ENCODE measurements at places on chromosomes 6 and 20.

DNA sequence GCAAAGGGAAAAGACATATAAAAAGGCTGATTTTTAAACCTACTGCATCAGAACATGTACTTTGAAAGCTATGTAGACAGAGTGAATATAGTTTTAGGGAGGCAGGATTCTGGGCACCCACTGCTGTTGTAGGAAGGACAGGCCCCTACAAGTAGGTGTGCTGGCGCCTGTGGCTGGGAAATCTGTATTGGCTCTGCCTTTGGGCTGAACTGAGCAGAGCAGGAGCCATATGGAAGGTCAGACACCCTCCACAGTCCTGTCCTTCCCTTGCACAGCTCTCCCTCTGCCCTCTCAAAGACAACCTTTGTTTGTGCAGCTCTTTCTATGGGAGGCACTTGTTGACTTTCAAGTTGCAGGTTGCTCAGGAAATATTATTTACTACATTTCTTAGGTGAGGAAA, 18.4 kb upstream of the ULBP3 start:
- no peak for DNase-seq

DNA sequence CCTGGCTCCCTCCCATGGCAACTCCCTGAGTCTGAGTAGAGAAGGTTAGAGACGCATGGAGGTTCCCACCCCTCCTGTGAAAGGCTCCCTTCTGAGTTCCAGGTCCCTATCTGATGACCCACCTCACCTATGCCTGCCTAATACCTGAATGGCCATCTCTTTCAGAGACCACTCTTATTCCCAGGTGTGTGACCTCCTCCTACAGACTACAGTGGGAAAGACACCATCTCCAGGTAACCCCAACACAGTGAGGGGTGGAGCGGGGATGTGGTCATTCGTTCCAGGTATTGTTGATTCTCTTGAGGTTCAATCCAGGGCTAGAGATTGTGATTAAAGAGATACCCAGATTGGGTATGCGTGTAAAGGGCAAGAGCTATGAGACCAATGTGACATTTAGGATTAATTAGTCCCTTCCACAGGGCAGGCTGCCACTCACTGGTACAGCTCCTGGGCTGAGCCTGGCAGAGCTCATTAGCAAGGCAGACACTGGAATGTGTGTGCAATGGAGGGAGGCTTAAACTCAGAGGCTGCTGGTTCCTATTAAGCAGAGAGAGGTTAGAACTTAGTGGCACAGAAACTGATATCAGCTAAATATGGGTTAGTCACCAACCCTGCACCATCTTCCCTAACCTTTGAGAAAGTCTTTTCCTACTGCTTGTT, 46.5 kb upstream of the IER3 start:
- DNase-seq, result no peak

- no peak for DNase-seq
Observed at GRCh38 chr20:37501940-37502339, 19.1 kb upstream of the NNAT start.

- DNase-seq, result no peak
Observed at GRCh38 chr6:129662406-129662766, 47.6 kb downstream of the ARHGAP18 start.

DNA sequence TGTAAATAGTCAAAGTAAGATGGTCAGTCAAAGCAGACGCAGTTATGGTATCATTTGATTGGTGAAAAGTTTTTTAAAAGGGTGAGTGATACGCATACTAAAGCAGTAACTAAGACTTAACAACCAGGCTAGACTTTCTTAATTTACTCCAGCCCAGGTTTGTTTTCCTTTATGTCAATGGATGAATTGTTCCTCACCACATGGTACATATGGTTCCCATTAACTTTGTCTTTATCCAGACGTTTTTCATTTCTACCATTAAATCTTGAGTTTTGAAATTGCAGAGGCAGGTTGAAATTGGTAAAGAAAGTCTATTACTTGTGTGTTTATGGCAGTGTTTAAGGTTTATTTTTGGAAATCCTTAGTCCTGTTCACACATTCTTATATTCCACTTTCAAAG, 98.5 kb upstream of the SCGN start:
- no peak for DNase-seq

GRCh38 chr20:8646033-8646441, 422.9 kb upstream of the PLCB4 start:
- peak; percentile 92 for DNase-seq

DNA sequence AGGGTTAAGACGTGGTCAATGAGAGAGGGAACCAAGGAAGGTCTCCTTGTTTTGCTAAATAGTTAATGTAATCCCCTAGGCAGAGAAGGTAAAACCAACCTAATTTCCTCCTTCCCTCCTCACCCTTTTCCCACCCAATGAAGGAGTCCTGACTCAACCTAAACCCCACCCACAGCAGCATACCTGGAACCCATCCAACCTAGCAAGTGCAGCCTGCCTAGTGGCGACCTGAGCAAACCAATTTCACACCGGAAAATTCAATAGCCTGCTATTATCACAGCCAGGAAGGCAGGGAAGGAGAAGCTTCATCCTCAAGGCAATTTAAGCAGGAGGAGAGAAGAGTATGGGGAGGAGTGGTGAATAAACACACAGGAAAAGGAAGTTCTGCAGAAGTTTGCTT, 46.9 kb downstream of the OSTM1 start:
- no peak for DNase-seq

DNA sequence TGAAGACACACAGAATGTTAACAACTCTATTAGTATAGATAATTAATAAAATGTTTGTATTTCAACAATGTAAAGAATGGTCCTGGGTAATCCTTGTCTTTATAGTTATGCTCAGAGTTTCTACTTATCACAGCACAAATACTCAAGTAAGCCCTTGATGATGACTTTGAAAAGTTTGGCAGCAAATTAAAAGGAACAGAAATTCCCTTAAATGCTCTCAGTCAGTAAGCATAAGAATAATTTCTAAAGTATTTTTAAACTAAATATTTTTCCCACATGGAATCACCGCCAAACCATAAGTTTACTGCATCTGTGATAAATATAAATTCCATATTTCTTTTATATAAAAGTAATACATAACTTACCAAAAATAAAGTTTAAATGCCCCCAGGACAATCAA, 96.1 kb downstream of the COL12A1 start:
- DNase-seq, result no peak

DNA sequence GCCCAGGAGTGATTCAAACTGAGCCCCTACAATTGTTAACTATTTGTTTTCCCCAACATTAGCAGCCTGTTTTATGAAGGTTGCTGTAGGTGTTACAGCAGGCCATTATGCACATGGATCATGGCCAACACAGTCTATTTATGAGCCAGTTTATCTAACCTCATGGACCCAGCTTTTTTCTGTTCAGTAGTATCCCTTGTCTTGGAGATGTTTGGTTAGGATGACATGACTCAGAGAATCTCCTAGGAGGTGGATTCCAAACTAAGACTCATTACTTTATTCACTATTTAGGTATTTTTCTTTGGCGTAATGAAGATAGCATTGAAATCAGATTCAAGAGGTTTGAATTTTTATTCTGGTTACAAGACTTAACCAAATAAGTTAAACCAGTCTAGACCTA, 62.8 kb upstream of the TFB1M start:
- peak; percentile 87 for DNase-seq

GRCh38 chr20:32560989-32561830, 23.9 kb downstream of the NOL4L start:
- DNase-seq, result no peak

GRCh38 chr6:15077006-15077405, 168.9 kb upstream of the JARID2 start:
- DNase-seq, result no peak

- DNase-seq, result no peak
Observed at GRCh38 chr6:30168741-30169140, 5.4 kb downstream of the TRIM15 start.

DNA sequence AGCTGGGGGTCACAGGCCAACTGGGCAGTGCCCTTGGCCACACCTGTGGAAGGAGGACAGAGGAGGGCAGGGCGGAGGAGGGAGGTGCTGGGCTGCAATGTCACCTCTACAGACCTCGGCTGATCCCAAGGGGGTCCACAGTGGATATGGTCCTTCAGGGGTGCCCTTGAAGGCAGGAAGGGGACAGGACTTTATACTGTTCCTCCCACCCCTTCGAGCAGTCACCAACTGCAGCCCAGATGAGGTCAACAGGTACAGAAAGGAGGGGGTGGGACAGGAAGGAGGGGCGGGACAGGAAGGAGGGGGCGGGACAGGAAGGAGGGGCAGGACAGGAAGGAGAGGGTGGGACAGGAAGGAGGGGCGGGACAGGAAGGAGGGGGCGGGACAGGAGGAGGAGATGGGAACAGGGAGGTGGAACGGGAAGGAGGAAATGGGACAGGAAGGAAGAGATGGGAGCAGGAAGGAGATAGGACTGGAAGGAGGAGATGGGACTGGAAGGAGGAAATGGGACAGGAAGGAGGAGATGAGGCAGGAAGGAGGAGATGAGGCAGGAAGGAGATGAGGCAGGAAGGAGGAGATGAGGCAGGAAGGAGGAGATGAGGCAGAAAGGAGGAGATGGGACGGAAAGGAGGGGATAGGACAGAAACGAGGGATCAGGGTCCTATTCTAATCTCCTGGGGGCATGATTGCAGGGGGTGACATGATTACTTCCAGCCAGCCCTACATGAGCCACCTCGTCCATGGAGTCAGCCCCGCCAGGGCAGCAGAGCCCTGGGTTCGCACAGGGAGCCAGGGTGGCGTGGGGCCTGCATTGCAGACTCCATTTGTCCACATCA, 19.4 kb upstream of the MRGBP start:
- DNase-seq, result no peak

GRCh38 chr6:138007014-138007472, 100.2 kb downstream of the PERP start:
- peak; percentile 15 for DNase-seq

DNA sequence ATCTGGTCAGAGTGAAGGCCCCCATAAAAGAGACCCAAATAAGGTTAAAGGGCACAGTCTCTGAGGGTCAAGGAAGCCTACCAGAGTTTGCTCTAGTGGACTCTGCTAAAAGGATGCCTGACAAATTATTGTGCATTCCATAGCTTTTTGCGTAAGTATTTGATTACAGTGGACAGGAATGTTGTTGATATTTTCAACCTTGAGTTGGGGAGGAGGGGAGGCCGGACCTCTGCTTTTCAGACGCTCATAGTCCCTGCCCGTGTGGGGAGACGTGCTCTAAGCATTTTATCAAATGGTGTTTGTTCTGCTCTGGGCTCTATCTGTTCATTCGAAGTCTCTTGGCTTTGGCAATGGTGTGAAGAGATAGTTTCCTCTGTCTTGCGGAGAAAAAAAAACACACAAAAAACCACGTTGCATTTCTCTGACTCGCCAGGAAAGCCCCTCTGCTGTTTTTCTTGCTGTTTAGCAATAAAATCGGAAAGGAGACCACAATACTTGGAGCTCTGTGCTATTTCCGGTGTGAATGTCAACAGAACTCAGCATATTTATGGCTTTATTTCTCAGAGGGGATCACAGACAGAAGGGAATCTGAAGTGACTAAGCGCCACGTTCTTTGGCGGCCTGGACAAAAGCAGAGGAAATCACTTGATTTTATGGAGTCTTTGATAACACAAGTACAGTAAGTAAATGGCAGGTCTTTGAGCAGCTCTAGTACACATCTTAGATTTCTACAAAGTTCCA, 159.8 kb downstream of the ZFP64 start:
- peak; percentile 100 for DNase-seq

GRCh38 chr6:50141100-50141499, 91.4 kb upstream of the DEFB112 start:
- DNase-seq, result no peak

- DNase-seq, result peak; percentile 99
Observed at GRCh38 chr20:1469925-1470571, 3.4 kb upstream of the NSFL1C start.

DNA sequence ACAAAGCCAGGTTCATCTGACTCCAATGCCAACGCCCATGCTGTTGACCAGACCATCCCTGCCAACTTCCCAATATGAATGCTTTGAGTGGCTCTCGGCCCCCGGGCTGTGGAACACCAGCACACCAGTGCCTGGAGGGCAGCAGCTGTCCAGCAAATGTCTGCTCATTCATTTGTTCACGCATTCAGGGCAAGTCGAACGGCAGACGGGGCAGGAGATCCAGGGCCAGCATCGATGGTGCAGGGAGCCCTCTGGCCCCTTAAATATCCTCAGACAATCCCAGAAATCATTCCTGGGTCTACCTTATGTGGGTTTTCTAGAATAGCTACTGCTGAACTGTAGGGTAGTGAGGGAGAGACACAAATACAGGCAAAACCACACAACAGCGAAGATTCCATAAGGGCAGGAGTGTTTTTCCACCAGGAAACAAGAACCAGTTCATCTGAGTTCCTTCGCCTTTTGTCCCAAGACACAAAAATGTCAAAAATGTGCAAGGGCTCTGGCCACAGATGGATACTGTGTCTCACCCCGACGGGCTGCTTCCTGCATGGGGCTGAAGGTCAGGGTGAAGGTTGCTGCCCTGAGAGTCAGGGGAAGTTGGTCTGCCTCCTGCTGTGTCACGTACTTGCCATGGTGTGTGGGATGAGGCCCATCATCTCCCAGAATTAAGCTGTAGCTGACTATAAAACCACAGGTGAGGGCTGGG, 15.5 kb downstream of the RIPOR3 start:
- no peak for DNase-seq

- no peak for DNase-seq
Observed at GRCh38 chr6:158020272-158020711, 38.6 kb downstream of the SYNJ2 start.

GRCh38 chr6:170423814-170424603, 117.5 kb downstream of the FAM120B start:
- no peak for DNase-seq

GRCh38 chr20:63542696-63543095, 4.9 kb downstream of the SRMS start:
- no peak for DNase-seq

- DNase-seq, result no peak
Observed at GRCh38 chr20:63333241-63333836, 27.8 kb downstream of the CHRNA4 start.

- DNase-seq, result peak; percentile 36
Observed at GRCh38 chr6:62775427-62776022, 435.7 kb upstream of the FKBP1C start.

- DNase-seq, result no peak
Observed at GRCh38 chr6:38909015-38909730, 139.4 kb upstream of the GLP1R start.

GRCh38 chr6:170378502-170378901, 71.9 kb downstream of the FAM120B start:
- DNase-seq, result no peak

- DNase-seq, result no peak
Observed at GRCh38 chr20:7712661-7713060, 227.6 kb downstream of the HAO1 start.

All from HS-5 (cell line).